ENCODE measurements at places on chromosomes 16 and 17.

- DNase-seq, result no peak
Observed at GRCh38 chr17:14605267-14605599, 304.4 kb downstream of the HS3ST3B1 start.

DNA sequence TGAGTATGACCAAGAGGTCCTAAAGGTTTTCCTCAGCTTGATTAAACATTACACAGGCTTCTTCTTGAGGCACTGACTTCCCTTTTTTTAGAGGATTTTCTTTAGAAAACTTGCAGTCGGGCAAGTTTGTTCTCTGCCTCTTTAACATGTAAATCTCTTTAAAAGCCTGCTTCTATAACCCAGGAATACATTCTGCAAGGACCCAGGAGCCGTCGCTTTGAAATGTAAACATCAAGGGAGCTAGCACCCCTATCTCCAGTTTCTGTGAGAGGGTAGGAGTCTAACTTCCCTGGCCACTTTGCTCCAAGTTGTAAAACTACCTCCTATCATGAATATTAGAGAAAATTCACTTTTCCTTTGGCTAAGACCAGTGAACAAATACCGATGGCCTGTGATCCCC is 201.5 kb upstream of the CPHXL start:
- no peak for DNase-seq

GRCh38 chr16:13944816-13945215 is 24.9 kb downstream of the ERCC4 start:
- DNase-seq, result no peak

DNA sequence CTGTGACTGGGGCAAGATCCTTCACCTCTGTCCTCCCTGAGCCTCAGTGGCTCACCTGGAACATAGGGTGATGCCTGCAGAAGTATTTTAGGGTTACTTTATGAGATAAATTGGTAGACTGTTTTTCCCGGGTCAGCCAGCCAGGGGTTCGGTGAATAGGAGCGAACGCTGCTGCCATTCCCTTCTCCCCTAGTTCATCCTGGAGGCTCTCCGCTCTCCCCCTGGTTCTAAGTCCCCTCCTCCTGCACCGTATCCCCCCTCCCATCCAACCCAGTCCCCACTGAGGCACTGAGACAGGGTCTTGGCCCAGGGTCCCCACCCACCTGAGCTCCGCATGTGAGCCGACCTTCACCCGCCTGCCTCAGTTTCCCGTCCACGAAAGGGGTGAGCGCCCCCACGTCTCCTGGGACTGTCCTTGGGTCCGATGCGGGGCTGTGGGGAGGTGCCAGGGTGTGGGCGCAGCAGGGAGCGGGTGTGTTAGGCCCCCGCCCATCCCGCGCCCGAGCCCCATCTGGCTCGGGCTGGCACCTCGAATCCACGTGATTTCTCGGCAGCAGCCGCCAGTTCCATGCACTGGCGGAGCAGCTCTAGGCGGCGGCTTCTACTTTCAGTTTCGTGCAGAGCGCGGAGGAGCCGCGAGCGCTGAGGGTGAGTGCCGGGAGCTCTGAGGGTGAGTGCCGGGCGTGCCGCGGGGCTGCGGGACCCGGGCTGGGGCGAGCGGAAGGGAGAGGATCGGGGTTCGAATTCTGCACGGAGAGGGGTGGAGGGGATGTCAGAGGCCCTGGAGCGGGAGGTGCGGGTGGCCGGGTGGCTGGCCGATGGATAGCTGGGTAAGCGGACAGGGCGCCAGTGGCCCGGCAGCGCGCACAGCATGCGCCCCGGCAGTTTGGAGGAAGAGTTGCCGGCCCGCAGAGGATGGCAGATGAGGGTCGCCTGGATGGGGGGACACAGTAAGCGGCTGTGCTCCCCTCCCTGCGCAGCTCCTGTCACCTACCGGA is at the start of gene NLRC5:
Gene NLRC5 (plus strand): TSS at position 610 of the 998 bp plus-strand sequence. CDS start 31,156 bp downstream, outside the sequence.
- DNase-seq, result peak; percentile 72

DNA sequence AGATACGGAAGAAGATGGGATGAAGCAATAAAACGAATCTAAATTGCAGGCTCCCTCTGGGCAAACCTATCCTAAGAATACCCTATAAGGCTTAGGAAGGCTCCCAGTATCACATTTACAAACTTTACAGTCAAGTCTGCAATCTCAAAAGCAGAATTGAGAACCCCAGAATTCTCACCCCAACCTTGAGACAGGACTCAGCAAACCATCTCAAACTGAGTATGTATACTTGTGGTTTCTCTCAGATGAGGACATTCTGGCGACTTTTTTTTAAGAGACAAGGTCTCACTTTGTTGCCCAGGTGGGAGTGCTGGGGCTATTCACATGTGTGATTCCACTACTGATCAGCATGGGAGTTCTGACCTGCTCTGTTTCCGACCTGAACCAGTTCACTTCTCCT is 19.3 kb upstream of the ITGA2B start:
- no peak for DNase-seq

DNA sequence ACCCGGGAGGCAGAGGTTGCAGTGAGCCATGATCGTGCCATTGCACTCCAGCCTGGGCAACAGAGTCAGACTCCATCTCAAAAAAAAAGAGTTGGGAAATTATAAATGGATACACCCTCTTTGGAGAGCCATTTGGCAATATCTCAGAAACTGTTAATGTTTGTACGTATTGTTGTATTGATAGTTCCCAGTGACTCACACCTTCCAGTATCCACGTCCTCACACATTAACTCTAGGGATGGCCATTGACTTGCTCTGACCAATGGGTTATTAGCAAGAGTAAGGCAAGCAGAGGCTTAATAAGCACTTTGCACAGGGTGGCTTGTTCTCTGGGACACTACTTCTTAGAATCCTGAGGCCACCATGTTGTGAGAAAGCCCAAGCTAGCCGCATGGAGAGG is 107.6 kb upstream of the LHX1 start:
- no peak for DNase-seq

DNA sequence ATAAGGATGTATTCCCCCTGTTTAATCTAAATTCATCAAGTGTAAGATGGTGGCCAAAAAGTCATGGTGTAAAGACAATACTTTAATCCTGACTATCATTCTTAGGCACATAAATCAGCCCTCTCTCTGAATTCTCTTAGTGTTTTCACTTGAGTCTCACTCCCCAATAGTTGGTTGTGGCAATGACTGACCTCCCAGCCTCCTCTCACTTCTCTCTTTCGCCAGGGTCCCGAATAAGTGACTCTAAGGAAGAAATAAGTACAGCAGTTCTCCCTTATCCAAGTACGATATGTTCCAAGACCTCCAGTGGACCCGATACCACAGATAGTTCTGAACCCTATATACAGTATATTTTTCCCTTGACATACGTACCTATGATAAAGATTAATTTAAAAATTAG is 335.3 kb downstream of the MAF start:
- no peak for DNase-seq

GRCh38 chr17:36136036-36136435 is 32.4 kb downstream of the CCL4 start:
- DNase-seq, result no peak

DNA sequence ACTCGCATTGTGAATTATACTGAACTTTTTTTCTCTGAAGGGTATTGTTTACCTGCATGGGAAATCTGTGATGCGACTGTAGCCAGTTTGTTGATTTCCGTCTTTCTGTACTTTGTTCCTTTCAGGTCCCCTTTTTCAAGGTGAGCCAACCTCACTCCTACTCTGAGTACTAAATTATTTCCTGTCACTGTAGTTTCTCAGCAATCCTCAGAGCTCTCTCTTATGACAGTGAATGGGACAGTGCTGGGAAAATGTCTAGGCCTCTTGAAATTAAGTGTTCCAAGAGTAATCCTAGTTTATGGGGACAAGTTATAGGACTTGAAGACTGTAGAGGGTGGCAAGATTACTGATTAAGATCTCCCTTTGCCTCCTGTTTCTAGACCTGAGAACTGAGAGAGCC is 167.6 kb downstream of the CNTNAP4 start:
- no peak for DNase-seq
